ENCODE measurements at places on chromosomes 16 and 17. TPM values are rescaled to one million over a fixed set of nuclear protein-coding genes. Genes with fewer than 3 reads are reported as not detected.

DNA sequence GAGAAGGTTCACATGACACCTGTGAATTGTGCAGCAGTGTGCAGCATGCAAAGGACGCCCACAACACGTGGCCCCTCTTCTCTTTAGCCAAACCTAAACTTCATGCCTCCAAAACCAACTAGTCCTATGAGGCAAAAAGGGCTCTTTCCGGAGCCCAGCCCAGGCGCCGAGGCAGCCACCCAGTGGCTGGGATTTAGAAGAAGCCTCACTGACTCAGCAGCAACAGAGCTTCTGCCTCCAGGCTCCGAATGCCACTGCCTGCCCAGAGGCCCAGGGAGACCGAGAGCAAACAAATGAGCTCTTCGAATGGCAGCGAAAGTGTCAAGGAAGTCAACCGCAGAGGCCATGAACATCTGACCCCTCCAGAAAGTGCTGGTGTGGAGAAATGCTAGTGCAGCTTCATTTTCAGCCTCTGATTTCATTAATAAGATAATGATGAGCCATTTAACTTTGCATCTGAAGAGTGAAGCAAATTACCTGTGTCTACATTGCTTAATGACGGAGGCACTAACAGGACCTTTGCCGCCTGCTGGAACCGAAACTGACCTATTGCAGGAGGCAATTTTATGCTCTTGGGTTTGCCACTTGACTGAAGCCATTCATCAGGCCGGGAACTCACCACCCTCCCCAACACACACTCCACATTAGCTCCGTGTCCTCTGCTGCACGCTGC lies 157.7 kb upstream of the RPL38 start:
- H3K4me3 ChIP-seq, result no peak overlapping the region
- H3K4me1 ChIP-seq, result no peaks in the 10 kb centered on the region
- H3K36me3 ChIP-seq, result no peaks in the 10 kb centered on the region
- H3K27ac ChIP-seq, result no peak overlapping the region

CA4 gene
- 1.7 TPM for total RNA-seq

- H3K4me1 ChIP-seq, result peaks cover 2% of the 10 kb centered on the region
- H3K27me3 ChIP-seq, result no peaks in the 10 kb centered on the region
- DNase-seq, result no peak
- no peak overlapping the region for H3K4me3 ChIP-seq
Measured at GRCh38 chr17:17562146-17562511, 29.4 kb downstream of the PEMT start.

GRCh38 chr17:14201021-14201987 lies 35.4 kb downstream of the CDRT15 start:
- H3K36me3 ChIP-seq, result no peaks in the 10 kb centered on the region
- DNase-seq, result no peak
- H3K27me3 ChIP-seq, result no peaks in the 10 kb centered on the region
- H3K4me3 ChIP-seq, result no peak overlapping the region

DNA sequence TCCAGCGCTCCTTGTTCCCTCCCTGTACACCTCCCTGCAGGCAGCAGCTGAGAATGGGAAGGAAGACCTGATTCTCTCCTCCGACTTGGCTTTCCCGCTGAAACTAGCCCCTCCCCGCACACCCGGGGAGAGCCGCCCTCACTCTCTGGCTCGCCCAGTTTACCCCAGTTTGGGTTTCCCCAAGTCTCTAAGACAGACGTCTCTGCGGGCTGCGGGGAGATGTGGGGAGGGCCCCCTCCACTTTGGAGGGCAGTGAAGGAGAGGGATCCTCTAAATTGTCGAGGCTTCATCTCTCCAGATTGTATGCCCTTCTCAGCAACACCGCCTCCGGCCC lies 797 bp downstream of the GRB7 start:
- peaks cover 3% of the 10 kb centered on the region for H3K4me1 ChIP-seq
- no peaks in the 10 kb centered on the region for H3K27me3 ChIP-seq
- H3K27ac ChIP-seq, result no peak overlapping the region
- peaks cover 17% of the 10 kb centered on the region for H3K36me3 ChIP-seq

DNA sequence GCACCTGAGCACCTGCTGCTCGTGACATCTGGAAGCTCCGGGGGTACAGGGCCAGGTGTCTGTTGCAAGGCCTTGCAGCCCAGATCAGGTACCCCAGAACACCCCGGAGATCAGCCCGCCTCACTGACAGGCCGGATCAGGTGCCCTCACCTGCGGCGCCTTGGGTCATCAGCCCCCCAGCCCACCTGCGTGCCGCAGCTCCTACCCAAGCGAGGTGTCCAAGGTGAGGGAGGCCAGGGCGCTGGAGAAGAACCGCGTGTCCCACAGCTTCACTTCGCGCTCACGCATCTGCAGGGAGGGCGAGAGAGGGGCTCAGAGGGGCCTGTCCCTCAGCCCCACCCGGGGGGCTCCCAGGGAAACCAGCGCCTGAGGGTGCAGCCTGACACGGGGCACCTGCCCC lies 16.1 kb downstream of the VASN start:
- H3K27ac ChIP-seq, result no peak overlapping the region
- H3K36me3 ChIP-seq, result peaks cover 2% of the 10 kb centered on the region
- DNase-seq, result no peak
- no peaks in the 10 kb centered on the region for H3K27me3 ChIP-seq

DNA sequence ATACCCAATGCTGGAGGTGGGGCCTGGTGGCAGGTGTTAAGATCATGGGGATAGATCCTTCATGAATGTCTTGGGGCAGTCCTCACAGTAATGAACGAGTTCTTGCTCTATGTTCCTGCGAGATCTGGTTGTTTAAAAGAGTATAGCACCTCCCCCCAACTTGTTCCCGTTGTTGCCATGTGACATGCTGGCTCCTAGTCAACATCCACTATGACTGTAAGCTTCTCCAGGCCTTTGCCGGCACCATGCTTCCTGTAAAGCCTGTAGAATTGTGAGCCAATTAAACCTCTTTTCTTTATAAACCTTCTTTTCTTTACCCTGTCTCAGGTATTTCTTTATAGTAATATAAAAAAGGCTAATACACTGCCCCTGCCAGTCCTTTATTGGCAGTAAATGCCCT lies 33.3 kb downstream of the RANBP10 start:
- H3K27ac ChIP-seq, result no peak overlapping the region
- H3K36me3 ChIP-seq, result peaks cover 18% of the 10 kb centered on the region
- H3K27me3 ChIP-seq, result no peaks in the 10 kb centered on the region

DNA sequence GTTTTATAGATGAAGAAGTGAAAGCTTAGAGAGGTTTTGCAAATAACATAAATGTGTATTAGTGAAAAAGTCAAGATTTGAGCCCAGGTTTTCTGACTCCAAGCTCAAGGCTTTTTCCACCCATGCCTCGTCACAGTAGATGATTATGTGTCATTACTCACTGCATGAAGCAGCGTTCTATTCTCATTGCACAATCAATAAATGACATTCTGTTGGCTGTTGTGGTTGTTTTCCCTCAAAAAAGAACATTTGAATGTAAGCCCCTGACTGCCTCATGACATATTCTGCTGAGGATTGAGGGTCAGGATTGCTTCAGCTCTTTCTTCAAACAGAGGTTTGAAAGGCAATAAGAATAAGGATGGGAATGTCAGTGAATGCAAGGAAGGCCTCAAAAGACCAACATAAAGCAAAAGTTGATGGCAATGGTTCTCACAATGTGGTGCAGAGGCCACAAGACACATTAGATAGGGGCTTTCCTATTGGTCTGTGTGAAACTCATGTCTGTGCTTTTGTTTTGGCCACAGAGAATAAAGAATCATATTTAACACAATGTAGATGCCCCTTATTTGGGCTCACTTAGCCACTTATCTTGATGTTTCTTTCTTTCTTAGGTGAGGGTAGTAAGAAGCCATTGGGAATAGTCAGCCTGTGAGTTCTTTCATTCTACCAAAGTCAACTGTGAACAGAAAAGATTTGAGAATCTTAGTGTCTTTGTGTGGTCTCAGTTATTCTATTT lies 5.4 kb upstream of the MMD start:
- H3K27me3 ChIP-seq, result no peaks in the 10 kb centered on the region
- no peaks in the 10 kb centered on the region for H3K4me1 ChIP-seq
- DNase-seq, result no peak
- H3K36me3 ChIP-seq, result no peaks in the 10 kb centered on the region
- H3K4me3 ChIP-seq, result no peak overlapping the region

DNA sequence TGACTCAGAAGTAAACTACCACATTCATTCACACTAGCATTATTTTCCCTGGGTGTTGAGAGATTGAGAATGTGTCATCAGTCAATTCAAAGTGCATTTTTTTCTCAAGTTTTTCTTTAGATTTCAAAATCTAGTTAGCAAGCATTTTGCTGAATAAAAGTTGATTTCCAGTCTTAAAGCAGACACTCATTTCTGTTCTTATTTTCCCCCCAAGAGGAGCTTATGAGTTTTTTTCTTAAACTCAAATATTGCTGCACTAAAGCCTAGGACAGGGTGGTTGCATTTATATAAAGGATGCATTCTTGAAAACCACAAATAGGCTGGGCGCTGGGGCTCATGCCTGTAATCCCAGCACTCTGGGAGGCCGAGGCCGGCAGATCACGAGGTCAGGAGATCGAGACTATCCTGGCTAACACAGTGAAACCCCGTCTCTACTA lies 15.3 kb downstream of the CDH3 start:
- H3K4me1 ChIP-seq, result no peaks in the 10 kb centered on the region
- peaks cover 3% of the 10 kb centered on the region for H3K36me3 ChIP-seq
- no peak overlapping the region for H3K4me3 ChIP-seq
- H3K27ac ChIP-seq, result no peak overlapping the region

DNA sequence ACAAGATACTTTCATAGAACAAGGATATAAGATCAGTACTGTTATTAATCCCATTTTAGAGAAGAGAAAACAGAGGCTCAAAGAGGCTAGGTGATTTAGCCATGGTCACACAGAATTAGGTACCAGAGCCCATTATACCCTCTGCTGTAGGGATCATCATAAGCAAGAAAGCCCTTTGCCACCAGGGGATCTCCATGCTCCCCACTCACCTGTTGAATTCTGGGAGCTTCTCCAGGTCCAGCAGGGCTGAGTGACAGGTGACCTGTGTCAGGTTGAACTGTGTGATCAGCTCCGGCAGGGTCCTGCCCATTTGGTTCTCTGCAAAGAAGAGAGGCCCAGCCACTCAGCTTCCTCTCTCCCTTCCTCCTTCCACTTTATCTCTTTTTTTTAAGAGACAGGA lies 22.2 kb upstream of the GGA2 start:
- H3K4me3 ChIP-seq, result no peak overlapping the region
- no peaks in the 10 kb centered on the region for H3K27me3 ChIP-seq
- no peak for DNase-seq
- no peak overlapping the region for H3K27ac ChIP-seq

GRCh38 chr17:67281053-67281452 lies 36.1 kb upstream of the HELZ start:
- H3K27me3 ChIP-seq, result no peaks in the 10 kb centered on the region
- H3K4me3 ChIP-seq, result no peak overlapping the region
- peak; percentile 64 for DNase-seq

DNA sequence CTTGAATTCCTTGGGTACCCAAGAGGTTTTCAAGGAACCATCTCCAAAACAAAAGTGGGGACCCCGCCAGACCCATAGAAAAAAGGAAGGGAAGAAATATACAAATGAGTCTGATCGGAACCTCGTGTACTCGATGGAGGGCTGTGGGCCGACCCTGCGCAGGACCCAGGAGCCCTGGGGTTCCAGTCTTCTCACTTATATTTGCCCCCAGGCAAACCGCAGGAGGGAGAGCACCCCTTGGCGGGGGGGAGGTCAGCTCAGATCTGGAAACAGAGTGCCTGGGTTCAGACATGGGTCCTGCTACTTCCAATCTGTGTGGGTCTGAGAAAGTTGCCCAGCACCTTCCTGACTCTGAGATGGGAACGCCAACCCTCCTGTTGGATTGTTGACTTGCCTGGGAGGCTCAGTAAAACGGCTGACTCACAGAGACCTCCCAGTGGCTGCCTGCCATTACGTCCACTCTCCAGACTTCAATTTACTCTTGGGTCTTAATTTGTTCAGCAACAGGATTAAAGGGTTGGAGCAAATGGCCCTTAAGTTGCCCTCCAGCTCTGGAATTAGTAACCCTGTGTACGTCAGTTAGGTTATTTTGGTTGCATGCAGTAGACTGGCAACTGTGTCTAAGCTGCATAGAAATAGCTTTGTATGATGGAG lies 24.9 kb upstream of the CACNG4 start:
- no peak overlapping the region for H3K4me3 ChIP-seq
- no peak overlapping the region for H3K27ac ChIP-seq

SMTNL2 gene
- 1.6 TPM for total RNA-seq
